ENCODE measurements at places on chromosomes 7 and 10.

DNA sequence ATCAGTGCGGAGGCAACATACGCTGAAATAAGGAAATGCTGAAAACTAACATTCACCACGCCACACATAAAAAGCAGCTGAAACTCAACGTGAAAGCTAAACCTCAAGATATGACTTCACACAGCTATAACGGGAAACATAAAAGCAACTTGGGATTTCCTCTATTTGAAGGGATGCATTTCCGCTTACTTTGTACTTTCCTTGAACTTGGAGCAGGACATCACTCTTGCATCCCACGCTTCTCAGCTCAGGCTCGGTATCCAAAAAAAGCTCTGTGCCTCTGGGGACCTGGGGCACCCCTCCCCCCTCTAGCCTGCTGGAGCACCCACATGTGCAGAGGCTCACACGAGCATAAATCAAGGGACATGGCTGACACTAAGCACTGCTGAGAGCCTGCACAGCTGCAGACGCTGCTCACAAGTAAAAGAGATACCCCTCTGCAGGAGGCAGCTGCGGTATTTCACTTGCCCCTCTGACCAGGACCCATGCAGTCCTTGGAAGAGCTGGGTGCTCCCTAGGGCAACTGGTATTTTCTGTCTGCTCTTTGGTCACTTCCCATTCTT, 34.2 kb downstream of the PARD3 start:
- DNase-seq, result no peak

- DNase-seq, result no peak
Measured at GRCh38 chr7:4460597-4460996, 221.5 kb upstream of the FOXK1 start.

GRCh38 chr10:49508249-49508648, 30.7 kb downstream of the ERCC6 start:
- no peak for DNase-seq

- no peak for DNase-seq
Measured at GRCh38 chr10:88038268-88038667, 174.8 kb downstream of the PTEN start.

DNA sequence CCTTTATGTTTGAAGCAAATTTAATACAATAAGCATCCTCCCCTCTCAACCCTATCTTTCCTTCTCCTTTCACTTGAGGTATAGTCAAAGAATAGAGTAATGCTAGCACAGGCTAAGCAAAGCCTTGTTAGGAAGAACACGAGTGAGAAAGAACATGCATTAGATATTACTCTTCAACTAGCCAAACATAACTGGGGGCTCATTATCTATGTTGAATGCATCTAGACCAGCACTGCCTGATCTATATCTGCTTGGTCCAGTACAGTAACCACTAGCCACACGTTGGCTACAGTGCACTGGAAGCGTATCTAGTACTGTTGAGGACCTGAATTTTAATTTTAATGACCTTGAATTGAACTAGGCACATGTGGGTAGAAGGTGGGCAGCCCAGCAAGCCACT, 21.0 kb downstream of the SFMBT2 start:
- DNase-seq, result no peak

- no peak for DNase-seq
Measured at GRCh38 chr7:1950066-1950451, 280.0 kb downstream of the ELFN1 start.

GRCh38 chr7:24304494-24305095, 20.6 kb downstream of the NPY start:
- peak; percentile 8 for DNase-seq

DNA sequence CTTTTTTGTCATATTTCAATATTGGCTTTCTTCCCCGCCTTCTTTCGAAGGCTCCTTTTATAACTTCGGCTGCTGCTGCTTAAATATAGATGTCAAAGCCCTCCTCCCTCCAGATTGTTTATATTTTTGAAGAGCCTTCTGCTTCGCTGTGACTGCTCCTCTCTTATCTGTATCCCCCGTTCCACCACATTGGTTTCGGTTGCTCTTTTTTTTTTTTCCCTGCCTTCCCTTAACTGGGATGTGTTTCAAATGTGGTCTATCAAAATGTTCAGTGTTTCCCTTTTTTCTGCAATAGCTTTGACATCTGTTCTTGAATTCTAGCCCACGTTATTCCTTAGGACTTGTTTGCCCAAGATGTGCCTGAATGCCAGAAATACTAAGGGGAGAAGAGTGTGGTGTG, 96.4 kb downstream of the CUX1 start:
- peak; percentile 68 for DNase-seq

GRCh38 chr10:34988397-34989067, 101.6 kb downstream of the CUL2 start:
- no peak for DNase-seq

DNA sequence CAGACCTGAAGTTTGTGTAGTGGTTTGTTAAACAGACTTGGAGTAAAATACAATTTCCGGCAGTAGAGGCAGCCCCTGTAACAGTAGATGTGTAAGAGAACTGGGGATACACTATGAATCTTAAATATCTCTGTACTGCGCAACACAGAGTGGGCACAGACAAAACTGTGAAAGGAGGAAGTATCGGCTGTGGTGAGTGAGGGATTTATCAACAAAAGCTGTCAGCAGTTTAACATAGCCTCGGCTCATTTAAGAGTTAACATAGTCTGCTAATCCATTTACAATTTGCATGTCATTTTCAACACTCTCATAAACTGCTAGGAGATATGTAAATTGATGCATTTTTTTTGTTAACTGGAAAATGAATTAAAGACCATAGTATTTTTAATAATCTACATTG, 225.2 kb downstream of the ZWINT start:
- DNase-seq, result no peak

DNA sequence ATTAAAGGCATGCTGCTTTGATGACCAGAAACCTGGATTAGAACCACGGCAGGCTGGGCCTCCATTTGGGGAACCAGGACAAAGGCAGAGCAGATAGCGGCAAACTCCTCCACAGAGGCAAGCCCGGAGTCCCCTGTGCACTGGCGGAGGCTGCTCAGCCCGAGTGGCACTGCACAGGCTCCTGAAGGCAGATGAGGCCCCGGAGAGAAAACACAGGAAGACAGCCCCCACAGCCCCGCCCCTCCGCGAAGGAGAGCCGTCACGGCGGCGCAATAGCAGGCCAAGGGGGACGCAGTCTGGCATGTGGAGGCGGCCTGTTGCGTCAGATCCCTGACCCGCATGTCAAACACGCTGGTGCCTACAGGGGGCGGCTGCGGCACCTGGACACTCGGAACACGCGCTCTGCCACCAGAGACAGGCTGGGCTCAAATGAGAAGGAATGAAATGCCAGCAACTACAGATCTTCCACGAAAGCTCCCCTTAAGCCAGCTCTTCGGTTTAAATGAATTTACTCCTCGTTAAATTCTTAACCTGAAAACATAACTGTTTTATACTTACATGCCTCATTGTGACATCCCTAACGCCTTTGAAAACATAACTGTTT, 128.5 kb downstream of the MAD1L1 start:
- no peak for DNase-seq

DNA sequence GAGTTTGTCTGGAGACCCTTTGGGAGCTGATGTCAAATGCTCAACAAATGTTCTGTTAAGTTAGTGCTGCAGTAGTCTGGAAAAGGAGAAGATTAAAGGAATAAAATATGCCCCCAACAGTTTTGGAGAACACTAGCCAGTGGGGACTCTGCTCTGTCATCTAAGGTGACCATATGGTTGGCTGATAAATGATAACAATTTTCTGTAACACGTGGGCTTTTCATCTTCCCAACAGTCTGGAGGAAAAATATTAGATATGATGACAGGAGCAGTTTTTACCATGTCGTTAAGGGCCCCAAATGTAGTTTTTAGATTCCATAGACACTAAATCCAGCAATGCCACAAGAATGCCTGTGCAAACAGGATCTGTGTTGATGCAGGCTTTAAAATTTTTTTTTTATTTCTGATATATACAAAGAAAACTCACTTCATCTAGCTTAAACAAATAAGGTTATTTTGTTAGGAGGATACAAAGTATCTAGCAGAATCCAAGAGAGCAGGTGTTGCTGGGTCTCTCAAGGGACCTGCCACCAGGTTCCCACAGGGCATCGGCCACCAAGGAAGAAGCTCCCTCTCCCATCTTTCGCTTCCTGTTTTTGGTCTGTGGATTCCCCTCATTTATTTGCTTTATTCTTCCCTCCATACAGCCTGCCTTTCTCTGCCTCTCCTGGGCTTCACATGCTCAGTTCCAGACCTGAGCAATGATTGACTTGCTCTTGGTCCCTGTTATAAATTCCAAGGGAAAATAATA, 6.2 kb upstream of the CFAP58 start:
- no peak for DNase-seq

DNA sequence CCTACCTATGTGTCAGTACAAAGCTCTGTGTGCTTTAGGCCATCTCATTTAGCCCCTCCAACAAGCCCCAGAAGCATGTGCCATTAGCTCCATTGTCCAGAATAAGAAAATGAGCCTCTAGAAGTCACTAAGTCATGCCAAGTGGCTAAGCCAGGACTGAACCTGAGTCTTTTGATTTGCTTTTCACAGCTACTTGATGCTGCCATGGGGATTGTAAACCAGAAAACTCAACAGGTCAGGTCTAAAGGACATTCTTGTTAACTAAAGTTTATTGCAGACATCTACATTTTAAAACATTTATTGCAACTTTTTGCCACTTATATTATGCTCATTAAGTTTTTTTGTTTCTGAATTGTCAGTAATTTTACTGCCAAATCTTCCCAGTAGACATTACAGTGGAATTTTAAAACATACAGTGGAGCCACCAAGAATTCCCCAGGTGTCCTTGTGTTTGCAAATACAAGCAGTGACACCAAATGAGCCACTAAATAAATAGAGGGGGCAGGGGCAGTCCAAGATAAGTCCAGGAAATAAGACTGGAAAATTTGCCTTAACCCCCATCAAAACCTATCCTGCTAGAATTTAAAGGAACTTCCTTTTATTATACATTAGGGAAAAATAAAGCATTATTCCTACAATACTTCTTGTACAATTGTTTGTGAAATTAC, 115.9 kb downstream of the RAPGEF5 start:
- no peak for DNase-seq

GRCh38 chr10:23015021-23015707, 80.2 kb upstream of the MSRB2 start:
- no peak for DNase-seq

DNA sequence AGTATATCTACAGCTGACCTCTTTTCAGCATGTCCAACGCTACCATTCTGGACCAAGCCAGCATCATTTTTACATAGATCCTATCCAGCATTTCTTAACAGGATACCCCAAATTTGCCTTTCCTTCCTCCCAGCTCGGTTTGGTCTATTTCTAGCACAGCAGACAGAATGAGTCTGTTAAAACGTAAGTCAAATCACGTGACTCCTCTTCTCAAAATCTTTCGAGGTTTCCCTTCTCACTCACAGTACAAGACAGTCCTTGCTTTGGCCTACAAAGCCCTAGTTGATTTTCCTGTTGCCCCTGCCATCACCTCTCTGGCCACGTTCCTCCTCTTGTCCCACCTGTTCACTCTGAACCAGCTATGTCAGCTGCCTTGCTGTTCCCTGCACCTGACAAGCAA, 711.7 kb downstream of the SORCS3 start:
- no peak for DNase-seq

- DNase-seq, result no peak
Measured at GRCh38 chr7:140509789-140510188, 30.5 kb upstream of the MKRN1 start.

DNA sequence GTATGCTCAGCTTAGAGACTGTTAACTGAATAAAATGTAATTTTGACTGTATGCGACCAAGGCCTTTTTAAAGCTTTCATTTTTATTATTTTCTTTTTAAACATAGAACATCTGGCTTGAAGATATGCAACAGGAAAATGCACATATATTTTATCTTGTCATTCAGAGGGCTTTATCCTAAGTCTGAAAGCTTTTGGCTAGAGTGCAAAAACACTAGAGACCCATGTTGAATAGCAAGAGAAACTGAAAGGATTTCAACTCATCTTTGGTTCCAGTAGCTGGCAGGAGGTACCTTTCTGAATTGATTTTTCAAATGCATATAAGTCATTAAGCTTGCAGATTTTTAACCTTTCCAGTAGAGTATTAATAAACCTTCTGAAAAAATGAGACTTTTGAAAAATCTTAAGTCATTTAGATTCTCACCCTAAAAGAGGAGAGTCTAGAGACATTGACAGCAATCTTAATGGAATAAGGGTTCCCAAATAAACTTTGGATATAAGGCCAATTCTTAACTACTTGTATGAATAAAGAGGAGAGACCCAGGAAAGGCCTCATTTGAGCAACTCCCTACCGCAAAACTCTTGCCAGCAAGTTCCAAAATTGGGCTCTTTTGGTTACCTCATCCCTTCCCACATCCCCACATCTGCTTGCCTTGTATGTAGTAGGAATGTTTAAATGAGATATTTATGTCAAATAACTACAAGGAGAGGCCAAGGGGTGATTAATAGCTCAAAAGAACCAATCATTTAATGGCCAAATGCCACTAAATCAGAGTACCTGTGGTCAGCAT, 454.4 kb downstream of the HTR7 start:
- DNase-seq, result no peak

DNA sequence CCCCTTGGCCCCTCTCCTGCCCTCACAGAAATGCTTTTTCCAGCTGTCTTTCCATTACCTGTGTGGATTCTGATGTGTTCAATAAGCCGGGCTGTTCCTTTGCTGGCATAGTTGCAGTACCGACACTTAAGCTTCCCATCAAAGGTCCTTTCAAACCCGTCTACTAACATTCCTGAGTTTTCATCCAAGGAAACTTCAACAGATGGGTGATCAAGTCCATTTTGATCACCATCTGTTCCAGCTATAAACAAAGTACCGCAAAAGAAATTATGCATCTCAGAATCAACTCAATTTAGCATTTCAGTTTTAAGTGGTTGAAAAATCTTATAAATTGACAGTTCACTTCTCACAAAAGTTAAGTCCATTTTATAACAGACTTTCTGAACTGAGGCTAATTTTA, 12.7 kb downstream of the IKZF5 start:
- peak; percentile 31 for DNase-seq
